Stimulated activated CD8-positive, alpha-beta memory T cell treated with anti-CD3 and anti-CD28 coated beads, Interleukin-12 subunit alpha, Interleukin-12 subunit beta, amount 100 ng/mL, for 4 hours (primary cell): ENCODE measurements at places on chromosomes 4 and X.

DNA sequence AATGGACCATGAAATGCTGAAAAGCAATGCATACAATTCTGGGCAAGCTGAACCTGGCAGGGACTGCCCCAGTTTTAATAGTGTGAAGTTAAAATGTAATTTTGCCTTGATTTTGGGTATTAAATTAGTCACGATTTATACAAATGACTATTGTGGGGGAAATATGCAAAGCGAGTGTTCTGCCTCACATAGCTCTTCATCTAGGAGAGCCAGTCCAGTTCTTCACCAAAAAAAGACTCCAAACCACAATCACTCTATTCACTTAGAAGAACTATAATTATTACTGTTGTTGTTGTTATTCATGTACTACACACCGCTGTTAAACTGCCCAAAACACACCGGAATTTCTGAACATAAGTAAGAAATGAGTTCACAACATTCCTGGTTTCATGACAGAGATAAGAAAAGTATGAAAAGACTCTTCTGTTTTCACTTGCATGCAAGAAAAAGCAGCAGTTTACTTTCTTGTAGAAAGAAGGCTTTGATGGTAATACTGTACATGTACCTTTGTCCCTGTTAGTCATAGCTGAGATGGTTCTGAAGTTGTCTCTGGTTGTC is 101.9 kb downstream of the QRFPR start:
- DNase-seq = no peak

DNA sequence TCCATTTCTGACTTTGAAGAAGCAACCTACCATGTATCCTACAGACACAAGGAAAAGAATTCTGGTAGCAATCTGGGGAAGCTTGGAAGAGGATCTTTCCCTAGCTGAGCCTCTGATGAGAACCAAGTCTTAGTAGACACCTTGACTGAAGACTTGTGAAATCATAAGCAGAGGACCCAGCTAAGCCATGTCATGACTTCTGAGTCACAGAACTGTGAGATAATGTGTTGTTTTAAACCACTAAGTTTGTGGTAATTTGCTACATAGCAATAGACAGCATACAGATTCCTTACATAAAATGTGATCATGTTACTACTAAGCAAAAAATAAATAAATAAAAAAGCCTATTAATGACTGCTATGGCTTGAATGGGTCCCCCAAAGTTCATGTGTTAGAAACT is 71.3 kb upstream of the ANKRD50 start:
- no peak for DNase-seq

- no peak for DNase-seq
Measured at GRCh38 chr4:27515140-27515539, 654.5 kb downstream of the STIM2 start.

DNA sequence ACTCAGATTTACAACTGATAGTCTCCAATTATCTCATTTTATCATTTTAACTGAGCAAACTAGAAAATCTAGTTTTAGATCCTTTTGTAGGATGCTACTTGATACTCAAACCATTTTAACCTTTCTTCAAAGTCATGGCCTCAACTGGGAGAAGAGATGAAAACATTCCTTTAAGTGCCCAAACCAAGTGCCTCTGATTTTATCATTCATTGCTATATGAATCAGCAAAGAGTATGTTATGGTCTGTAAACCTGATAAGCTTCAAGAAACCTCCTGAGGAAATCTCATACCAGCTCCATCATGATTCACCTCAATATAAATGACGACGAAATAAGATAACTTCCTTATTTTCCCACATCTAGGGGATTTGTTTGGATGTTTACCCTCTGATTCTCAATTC is 119.9 kb downstream of the FAM13A start:
- no peak for DNase-seq

DNA sequence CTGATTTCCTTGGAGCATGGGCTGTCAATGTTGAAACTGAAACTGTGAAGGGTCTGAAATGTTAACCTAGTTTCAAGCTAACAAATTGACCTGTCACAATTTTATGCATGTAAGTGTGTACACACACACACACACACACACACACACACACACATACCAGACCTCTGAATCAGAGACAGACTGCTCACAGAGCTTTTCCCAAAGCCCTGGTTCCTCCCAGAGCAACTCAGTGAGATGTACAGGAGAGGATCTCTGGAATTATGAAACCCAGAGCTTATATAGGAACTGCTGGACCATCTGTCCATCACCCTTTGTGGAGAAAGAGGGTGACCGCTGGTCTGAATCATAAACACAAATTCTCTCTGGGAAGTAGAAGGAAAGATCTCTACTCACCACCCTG is 228.1 kb upstream of the PRPS2 start:
- DNase-seq = no peak

- DNase-seq = no peak
Measured at GRCh38 chr4:184392748-184393559, 81.4 kb downstream of the IRF2 start.

DNA sequence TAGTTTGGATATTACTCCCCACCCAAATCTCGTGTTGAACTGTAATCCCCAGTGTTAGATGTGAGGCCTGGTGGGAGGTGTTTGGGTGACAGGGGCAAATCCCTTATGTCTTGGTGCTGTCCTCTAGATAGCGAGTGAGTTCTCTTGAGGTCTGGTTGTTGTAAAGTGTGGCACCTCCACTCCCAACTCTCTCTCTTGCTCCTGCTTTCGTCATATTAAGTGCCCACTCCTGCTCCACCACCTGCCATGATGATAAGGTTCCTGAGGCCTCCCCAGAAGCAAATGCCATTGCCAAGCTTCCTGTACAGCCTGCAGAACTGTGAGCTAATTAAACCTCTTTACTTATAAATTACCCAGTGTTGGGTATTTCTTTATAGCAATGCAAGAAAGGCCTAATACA is 944.3 kb downstream of the ADGRL3 start:
- DNase-seq = no peak

- no peak for DNase-seq
Measured at GRCh38 chr4:4693258-4693657, 151.4 kb upstream of the STX18 start.

DNA sequence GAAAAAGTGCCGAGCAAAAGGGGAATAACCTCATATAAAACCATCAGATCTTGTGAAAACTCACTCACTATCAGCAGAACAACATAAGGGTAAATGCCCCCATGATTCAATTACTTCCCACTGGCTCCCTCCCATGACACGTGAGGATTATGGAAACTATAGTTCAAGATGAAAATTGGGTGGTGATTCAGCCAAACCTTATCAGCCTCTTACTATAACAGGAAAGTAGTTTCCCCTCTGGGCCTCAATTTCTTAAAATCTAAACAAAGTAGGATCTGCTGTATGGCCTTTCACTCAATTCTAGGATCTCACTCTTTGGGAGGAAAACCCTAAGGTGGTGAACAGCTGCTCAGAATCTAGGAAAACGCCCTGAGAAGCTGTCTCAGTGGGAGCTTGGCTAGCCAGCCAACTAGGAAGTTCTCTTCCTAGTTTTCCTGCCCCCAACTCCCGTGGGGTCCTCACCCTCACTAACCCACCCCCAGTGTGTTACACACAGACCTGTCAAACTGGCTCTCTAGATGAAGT is 1017.1 kb upstream of the HS3ST1 start:
- no peak for DNase-seq

DNA sequence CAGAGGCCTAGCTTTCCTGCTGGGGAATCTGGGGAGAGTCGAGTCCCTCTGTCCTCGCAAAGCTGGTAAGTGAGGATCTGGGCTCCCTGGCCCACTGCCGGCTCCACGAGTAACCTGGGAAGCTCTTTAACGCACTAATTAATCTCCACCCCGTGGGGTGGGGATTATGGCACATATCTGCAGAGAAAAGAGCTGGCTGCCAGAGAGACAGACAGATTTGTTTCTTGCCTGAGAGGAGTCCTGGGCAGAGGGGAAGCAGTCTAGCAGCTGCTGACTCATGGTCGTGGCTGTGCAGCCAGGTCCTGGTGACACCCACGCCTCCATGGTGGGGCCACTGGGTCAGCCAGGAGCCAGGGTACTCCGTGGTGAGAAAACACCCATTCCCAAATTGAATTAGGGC is 14.0 kb downstream of the SORCS2 start:
- no peak for DNase-seq

DNA sequence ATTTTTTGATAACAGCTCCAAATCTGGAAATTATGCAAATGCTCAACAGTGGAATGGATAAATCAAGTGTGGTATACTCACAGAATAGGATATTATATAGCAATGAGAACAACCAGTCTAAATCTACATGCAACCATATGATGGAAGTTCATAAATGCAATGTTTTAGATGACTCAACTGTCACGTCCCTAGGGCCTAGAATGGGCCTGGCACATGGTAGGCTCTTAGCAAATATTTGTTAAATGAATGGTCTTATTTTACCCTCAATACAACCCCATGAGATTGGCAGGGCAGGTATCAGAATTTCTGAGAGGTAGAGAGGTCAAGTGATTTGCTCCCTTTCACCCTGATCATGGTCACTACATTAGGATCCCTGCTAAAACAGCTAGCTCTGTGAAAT is 14.6 kb upstream of the NKX3-2 start:
- no peak for DNase-seq

DNA sequence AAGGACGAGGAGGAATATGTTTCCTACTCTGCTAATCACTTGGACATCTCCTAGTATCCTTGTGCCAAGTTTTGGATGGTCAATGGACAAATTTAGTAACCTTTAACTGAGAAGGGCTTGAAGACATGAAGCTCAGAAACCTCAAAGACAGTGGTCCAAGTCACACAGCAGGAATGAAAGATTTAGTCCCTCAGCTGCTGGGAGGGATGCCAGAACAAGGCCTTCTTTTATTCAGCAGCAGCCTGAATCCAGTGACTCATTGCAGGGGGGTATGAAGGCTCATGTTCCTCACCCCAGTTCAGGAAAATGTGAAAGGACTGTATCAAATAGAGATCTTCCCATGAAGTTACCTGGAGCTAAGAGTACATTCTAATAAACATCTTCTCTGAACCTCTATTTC is 214.9 kb upstream of the UGT8 start:
- no peak for DNase-seq

- DNase-seq = no peak
Measured at GRCh38 chr4:11228530-11228929, 200.2 kb downstream of the HS3ST1 start.

DNA sequence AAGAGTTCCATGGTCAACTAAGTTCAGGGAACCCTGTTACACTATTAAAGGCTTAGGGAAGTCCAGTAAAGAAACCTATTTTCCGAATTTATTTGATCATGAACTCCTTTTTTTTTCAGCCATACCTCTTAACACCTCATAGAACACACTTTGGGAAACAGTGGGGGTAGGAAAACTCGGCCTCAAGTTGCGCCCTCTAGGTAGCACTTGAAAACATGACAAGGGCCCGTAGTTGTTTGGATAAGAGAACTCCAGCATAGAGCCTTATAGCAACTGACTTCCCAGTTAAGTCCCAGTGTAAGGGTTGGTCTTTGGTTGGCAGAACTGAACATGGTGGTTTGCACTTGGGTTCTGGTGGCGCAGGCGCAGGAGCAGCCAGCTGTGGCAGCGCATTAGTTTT is 14.4 kb downstream of the OGT start:
- DNase-seq = no peak

DNA sequence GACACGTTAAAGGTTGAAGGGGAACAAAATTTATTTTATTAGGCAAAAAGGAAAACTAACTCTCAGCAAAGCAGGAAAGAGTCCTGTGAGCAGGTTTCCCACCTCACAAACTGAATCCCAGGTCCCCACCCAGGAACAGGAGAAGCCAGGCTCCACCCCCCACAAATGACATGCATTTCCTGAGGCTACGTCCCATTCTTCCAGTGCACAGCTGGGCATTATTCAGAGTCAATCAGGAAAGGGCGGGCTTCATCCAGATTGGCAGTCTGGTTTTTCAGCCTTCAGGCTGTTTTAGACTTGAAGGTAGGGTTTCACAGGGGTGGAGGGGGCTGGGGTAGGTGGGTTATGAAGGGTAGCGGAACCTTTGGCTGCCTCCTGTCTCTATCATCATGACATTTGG is 11.9 kb upstream of the ASIC5 start:
- no peak for DNase-seq

DNA sequence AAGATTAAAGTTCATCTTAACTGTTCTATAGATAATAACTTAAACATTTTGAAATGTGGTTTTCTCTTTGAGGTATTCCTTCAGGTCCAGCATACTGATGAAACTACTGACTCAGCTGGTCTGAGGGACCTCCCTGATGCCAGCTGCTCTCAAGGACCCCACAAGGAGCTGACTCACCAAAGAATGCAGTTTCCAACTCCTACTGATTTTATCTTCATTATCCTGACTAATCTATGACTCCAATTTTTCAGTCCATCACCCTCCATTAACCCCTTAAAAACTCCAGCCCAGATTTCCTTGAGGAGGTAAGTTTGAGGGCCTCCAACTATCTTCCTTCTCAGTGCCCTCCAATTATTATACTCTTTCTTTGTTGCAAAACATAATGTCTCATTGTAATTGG is 1.4 kb upstream of the UGT2B4 start:
- no peak for DNase-seq

GRCh38 chrX:153889123-153889522 is 3.1 kb upstream of the L1CAM start:
- no peak for DNase-seq

GRCh38 chr4:93825551-93826216 is 2.9 kb upstream of the ATOH1 start:
- DNase-seq = no peak

DNA sequence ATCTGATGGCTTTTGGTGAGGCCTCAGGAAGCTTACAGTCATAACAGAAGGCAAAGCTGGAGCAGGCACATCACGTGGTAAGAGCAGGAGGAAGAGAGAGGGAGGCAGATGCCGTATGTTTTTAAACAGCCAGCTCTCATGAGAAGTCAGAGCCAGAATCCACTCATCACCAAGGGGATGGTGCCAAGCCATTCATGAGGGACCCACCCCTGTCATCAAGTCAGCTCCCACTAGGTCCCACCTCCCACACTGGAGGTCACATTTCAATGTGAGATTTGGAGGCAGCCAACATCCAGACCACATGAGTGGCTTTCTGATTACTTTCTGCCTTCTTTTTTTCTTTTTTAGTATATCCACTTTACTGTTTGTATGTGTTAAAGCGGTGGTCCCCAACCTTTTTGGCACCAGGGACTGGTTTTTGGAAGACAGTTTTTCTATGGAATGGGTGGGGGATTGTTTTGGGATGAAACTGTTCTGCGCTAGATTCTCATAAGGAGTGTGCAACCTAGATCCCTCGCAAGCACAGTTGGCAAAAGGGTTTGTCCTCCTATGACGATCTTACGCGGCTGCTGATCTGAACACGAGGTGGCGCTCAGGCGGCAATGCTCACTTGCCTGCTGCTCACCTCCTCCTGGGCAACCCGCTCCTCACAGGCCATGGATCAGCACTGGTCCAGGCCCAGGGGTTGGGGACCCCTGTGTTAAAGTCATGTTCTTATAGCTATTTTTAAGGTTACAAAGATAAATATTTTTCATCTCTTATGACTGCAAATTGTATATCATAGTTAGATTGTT is 61.7 kb downstream of the SLIT2 start:
- no peak for DNase-seq

- no peak for DNase-seq
Measured at GRCh38 chr4:2910409-2910808, 52.8 kb downstream of the NOP14 start.
